ENCODE measurements at places on chromosomes 12 and 14.

- no peak for DNase-seq
Observed at GRCh38 chr14:36655571-36655962, 6.1 kb upstream of the PAX9 start.

DNA sequence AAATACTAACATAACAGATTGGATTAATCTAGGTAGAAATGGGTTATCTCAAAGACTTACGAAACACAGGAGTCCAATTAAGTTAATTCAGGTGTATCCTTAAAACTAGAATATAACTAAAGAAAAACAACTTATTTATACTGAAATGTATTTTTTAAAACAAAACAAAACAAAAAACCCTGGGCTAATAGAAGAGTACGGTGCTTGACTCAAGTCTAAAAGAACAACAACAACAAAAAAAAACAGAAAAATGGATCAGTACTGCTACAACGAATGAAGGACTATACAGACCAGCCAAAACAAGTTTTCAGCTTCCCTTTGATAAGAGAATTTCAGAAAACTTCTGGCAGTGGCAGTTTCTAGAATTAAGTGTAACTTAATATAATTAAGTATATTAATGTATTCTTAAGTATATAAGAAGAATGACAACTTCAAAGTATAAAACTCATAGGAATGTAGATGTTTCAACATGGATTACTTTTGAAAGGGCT lies 120.1 kb upstream of the EGLN3 start:
- no peak for DNase-seq

DNA sequence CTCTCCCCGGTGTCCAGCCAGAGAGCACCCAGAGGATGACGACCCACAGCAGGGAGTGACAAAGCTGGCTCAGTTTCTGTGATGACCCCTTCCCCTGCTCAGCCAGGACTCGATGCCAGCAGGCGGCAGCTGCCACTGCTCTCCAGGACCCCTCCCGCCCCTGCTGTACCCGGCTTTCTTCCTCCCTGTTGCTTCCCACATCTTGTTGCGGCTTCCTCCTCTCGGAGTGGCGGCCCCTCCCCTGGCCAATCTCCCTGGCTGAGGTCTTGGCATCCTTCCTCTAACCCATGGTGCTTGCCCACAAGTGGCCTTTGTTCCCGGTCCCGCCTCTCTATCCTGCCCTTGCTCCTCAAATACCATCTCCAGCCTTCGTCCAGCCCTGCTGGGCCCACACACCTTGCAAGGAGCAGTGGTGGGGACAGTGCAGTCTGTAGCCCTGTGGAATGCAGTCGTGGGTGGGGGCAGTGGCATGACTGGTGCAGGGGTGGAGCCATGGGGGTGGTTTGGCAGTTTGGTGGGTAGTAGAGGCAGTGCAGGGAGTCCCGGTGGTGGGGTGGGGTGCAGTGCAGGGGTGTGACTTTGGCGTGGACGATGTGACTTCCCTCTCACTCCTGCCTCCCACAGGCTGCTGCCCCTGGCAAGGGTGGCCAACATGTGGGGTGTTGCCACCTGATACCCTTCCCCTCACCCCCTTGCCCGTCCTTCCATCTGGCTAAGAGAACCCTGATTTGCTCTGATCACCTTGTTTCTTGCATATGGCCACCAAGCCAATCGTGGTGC lies 16.3 kb upstream of the BEGAIN start:
- no peak for DNase-seq

GRCh38 chr14:84262932-84263331 lies 1267.0 kb upstream of the FLRT2 start:
- no peak for DNase-seq

DNA sequence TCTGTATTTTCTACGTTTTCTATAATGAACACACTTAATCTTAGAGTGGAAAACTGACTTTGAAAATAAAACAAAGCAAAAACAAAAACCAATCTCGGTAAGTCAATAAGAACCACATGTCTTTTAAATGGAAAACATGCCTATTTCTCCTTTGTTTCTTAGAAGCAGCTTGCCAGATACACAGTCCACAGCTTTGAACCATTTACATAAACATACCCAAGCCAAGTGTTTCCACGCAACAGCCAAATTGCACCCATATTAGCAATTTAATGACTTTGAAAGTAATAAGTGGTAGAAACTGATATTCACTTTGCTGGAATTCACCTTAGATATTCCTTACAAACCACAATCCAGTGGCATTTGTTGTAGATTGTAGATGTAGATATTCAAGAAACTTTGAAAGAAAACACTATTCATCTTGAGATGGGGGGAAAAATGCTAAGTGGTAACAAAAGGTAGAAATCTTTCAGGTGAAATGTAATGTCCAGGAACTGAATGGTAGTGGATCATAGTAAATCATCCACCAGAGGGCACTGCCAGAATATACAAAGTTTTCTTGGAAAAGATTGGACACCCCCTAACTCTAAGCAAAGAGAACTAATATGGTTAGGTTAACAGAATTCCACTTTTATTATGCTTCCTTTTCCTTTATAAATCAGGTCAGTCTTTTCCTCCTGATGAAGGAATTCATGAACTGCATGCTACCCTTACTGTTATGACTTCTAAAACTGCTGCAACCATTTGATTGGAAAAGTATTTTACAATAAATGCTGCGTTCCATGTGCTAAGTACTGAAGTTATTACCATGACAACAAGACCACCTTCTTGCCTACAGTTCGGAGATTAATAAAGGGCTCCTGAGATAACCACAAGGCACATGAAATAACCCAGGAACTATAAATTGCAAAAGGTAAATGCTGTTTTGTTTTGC lies 69.8 kb downstream of the RERG start:
- no peak for DNase-seq

DNA sequence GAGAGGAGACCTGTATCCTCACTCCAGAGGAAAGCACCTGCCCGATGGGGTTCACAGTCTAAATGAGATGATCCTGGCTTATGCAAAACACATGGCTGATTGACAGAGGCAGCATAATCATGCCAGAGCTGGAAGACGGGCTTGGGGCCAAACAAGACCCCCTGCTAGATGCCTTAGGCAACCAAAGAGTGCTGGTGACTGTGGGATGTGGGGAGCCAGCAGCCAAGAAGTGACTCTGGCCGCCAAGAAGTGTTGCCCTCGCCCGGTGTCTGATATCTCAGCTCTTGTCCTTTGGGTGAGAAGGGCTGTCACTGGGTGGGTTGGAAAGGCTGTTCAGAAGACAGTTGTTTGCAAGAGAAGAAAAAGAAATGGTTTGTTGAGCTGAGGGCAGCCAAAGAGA lies 56.7 kb downstream of the PLEKHG3 start:
- no peak for DNase-seq
